ENCODE measurements at places on chromosomes 2 and 18.

DNA sequence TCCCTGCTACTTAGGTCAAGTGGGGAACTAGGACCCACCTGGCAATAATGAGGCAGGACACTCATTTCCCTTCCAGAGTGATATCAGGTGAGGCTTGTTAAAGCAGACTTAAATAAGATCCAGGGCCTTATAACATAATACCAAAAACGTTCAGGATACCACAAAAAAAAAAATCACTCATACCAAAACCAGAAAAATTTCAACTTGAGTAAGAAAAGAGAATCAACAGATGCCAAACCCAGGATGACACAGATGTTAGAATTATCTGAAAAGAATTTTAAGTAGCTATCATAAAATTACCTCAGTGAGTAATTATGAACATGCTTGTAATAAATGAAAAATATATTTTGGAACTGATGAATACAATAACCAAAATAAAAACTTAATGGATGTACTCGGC, 255.6 kb upstream of the OSR1 start:
- no peak for DNase-seq

- DNase-seq: no peak
These were observed 1325.4 kb upstream of the ZEB2 start for GRCh38 chr2:145845207-145845894.

DNA sequence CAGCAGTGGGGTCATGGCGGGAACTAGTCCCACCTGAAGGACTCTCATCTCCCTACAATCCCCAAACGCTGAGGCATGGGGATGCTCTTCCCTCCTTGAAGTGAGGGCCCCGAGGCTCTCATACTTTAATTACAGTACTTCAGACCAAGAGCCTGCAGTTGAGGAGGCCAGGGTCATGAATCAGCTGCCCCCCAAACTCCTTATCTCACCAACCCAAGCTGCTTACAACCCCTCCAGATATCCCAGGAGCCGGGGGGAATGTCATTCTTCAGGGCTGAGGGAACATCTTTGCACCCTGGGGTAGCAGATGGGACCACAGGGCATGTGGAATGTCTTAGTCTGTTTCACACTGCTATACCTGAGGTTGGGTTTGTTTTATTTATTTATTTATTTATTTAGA, 2.8 kb upstream of the CAPN10 start:
- no peak for DNase-seq

DNA sequence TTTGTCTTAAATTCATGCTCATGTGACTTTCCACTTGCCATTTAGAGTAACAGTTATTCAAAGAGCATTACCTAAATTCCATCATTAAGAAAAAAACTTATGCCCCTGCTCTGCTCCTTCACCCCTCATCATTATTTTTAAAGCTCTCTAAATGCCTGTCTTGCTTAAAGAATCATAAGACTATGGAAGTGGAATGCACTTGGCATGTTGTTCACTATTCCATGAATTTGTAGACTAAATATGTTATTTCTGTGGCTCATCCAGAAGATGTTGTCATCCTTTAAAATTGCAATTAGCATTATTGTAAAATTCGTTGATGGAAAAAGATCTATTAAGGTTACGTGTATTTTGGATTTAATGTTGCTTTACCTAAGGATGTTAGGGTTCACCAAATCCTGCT, 61.8 kb downstream of the FMNL2 start:
- no peak for DNase-seq

GRCh38 chr2:240567137-240567871, 980 bp upstream of the RNPEPL1 start:
- DNase-seq: no peak

DNA sequence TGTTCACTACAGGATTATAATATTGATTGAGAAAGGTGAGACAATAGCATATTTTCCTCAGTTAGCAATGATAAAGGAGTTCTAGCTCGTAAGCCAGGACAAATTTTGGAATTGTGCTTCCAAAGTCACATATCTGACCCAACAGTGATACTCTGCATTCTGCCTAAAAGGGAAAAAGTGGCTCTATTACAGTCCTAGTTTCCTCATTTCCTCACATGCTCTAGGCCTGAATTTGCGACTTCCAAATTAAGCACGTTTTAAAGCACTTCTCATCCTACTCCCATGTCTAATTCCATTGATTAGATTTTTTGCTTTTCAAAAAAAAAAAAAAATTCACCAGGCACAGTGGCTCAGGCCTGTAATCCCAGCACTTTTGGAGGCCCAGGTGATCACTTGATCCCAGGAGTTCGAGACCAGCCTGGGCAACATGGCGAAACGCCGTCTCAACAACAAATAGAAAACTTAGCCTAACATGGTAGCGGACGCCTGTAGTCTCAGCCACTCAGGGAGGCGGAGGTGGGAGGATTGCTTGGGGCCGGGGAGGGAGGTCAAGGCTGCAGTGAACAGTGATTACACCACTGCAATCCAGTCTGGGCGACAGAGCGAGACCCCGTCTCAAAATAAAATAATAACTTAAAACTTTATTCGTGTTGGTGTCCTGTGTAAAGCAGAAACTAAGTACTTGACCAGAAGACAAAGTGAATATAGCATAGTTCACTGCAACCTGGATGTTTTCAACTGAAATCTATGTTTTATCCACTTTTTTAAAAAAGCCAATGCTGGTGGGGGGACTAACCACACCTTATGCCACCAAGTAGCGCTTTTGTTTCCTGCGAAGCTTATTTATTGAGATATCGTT, 1.5 kb downstream of the ESCO1 start:
- no peak for DNase-seq

GRCh38 chr2:205849136-205849535, 166.8 kb downstream of the NRP2 start:
- no peak for DNase-seq

- DNase-seq: no peak
These were observed 157.2 kb upstream of the TMEM200C start for GRCh38 chr18:6052449-6052913.

DNA sequence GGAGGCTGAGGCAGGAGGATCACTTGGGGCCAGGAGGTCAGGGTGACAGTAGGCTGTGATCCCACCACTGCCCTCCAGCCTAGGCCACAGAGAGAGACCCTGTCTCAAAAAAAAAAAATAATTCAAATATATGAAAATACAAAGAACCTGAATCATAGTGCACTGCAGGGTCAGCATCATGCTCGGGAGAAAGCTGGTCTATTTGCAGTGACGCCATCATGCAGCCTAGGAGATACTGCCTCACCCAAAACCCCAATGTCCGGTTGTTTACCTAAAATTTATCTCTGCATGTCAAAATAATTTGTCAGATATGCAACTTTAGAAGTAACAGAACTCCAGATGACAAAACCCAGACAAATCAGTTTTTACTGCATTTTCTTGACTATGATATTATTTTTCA, 61.5 kb upstream of the ALKAL2 start:
- no peak for DNase-seq

- no peak for DNase-seq
These were observed 5.9 kb upstream of the FHL2 start for GRCh38 chr2:105404736-105405135.

DNA sequence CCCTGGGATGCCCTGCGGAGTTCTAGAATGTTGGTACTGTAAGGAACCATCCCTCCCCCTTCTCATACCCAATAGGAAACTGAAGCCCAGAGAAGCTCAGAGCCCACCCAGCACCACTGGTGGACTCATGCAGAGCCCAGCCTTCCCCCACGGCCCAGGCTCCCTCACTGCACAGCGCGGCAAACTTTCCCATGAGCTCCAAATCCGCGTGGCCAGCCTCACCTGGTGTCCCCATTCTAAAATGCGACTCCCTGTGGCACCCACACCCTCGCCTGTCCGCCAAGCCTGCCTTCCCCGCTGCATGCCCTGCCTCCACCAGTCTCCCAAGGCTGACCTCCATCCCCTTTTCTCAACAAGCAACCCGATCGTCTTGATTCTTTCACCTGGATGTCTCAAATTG, 51.1 kb downstream of the PTGR3 start:
- no peak for DNase-seq

DNA sequence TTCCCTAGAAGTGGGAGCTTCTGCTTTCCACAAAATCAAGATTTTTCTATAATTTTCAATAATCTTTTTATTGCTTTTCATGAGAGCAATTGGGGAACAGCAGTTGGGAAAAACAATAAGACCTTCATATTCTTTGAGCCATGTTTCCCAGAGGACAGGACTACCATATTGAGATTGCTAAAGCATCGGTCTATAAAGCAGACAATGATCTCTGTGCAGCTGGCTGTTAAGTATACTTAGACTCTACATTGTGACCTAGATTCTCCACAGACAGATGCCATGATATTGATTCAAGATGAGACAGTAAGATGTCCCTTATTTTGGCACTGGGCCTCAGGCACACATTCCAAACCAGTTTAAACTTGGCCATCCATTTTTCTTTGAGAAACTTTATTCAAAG, 1178.7 kb downstream of the SUCLG1 start:
- DNase-seq: no peak

DNA sequence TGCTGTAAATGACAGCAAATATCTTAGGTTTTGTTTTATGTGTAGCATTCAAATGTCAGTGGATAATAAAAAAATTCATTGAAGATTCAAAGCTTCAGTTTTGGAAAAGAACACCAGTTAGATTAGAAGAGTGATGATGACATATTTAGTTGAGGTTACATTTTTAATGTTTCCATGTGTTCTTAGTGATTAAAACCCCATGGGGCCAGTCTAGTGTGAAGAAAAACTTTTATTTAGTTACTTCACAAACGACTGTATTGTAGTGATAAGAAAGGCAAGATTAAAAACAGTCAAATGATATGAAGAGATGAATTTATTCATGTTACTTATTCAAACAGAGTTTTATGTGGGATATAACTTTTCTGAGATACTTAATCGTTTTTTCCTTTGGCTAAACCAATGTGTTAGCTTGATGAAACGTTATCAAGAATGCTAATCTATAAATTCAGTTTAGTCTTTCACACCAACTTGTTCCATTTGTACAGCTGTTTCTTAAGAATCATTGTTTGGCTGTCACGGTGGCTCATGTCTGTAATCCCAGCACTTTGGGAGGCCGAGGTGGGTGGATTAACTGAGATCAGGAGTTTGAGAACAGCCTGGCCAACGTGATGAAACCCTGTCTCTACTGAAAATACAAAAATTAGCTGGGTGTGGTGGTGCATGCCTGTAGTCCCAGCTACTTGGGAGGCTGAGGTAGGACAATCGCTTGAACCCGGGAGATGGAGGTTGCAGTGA, 11.6 kb downstream of the BMPR2 start:
- no peak for DNase-seq

Measured in iPS DF 6.9 (cell line).